ENCODE measurements at places on chromosomes 6 and 20. TPM values are rescaled to one million over a fixed set of nuclear protein-coding genes. Genes with fewer than 3 reads are reported as not detected.
A peak's percentile ranks its signal among the peaks of the same experiment; 100 is the strongest.

GRCh38 chr6:148195511-148195910, 147.1 kb upstream of the SASH1 start:
- H3K27ac ChIP-seq: peak overlapping the region; percentile 74
- no peak for DNase-seq
- H3K36me3 ChIP-seq: no peaks in the 10 kb centered on the region
- H3K4me3 ChIP-seq: no peak overlapping the region
- H3K27me3 ChIP-seq: peaks cover 2% of the 10 kb centered on the region
- peaks cover 6% of the 10 kb centered on the region for H3K4me1 ChIP-seq

GRCh38 chr6:34934516-34934915, 45.5 kb downstream of the ANKS1A start:
- H3K36me3 ChIP-seq: no peaks in the 10 kb centered on the region
- no peak for DNase-seq
- H3K4me1 ChIP-seq: peaks cover 4% of the 10 kb centered on the region
- no peak overlapping the region for H3K27ac ChIP-seq

GRCh38 chr6:72824833-72825232, 203.0 kb downstream of the KCNQ5 start:
- no peak overlapping the region for H3K4me3 ChIP-seq
- DNase-seq: no peak
- H3K27ac ChIP-seq: no peak overlapping the region
- H3K36me3 ChIP-seq: no peaks in the 10 kb centered on the region

The CD93 gene
- not detected for total RNA-seq

- no peaks in the 10 kb centered on the region for H3K36me3 ChIP-seq
- no peak overlapping the region for H3K27ac ChIP-seq
- no peak overlapping the region for H3K4me3 ChIP-seq
- no peak for DNase-seq
- H3K4me1 ChIP-seq: peaks cover 6% of the 10 kb centered on the region
Measured at GRCh38 chr6:26271668-26272024, 93.4 kb upstream of the BTN3A2 start.

GRCh38 chr6:133001040-133001565, 186.7 kb downstream of the RPS12 start:
- H3K36me3 ChIP-seq: peaks cover 4% of the 10 kb centered on the region
- H3K27ac ChIP-seq: no peak overlapping the region
- no peaks in the 10 kb centered on the region for H3K27me3 ChIP-seq
- H3K4me3 ChIP-seq: no peak overlapping the region
- DNase-seq: no peak
- no peaks in the 10 kb centered on the region for H3K4me1 ChIP-seq

DNA sequence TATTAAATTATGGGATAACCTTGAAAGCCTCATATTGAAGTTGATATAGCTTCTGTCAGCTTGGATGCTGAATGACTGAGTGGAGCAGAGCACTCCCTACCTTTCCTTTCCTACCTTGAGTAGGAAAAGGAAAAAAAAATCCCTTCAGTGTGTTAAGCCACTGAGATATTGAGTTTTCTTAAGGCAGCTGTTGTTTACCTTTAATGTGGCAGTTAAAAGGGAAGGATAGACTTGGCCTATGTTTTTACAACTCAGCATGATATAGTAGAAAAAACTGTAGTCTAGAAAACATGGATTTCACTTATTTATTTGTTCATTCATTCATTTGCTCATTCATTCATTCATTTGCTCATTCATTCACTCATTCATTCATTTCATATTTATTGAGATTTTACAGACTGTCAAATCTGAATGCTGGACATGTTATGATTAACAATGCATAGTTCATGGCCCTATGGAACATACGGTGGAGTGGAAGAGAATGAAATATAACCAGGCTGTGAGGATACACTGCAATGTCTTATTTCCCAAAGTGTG, 131.5 kb upstream of the MAN1A1 start:
- DNase-seq: no peak
- no peaks in the 10 kb centered on the region for H3K36me3 ChIP-seq
- no peak overlapping the region for H3K4me3 ChIP-seq
- H3K27ac ChIP-seq: no peak overlapping the region
- H3K27me3 ChIP-seq: no peaks in the 10 kb centered on the region

The KIAA1755 gene
- total RNA-seq: 1.6 TPM

- peaks cover 6% of the 10 kb centered on the region for H3K36me3 ChIP-seq
- H3K4me1 ChIP-seq: peaks cover 25% of the 10 kb centered on the region
- H3K4me3 ChIP-seq: no peak overlapping the region
- H3K27ac ChIP-seq: peak overlapping the region; percentile 30
- DNase-seq: no peak
Measured at GRCh38 chr6:3281631-3282475, 23.1 kb downstream of the PSMG4 start.

The C6orf163 gene
- 8.2 TPM for total RNA-seq

- H3K27ac ChIP-seq: no peak overlapping the region
- no peak for DNase-seq
- H3K27me3 ChIP-seq: peaks cover 6% of the 10 kb centered on the region
- no peaks in the 10 kb centered on the region for H3K4me1 ChIP-seq
- H3K4me3 ChIP-seq: no peak overlapping the region
Measured at GRCh38 chr6:40535110-40535818, 51.9 kb downstream of the LRFN2 start.

- H3K4me3 ChIP-seq: no peak overlapping the region
- no peaks in the 10 kb centered on the region for H3K4me1 ChIP-seq
- DNase-seq: no peak
- H3K27me3 ChIP-seq: no peaks in the 10 kb centered on the region
Measured at GRCh38 chr6:82195619-82196018, 51.9 kb downstream of the IBTK start.

The SMIM13 gene
- 10.6 TPM for total RNA-seq
